Ascending aorta (tissue), 2 donors: ENCODE measurements at places on chromosomes 5 and 9.

DNA sequence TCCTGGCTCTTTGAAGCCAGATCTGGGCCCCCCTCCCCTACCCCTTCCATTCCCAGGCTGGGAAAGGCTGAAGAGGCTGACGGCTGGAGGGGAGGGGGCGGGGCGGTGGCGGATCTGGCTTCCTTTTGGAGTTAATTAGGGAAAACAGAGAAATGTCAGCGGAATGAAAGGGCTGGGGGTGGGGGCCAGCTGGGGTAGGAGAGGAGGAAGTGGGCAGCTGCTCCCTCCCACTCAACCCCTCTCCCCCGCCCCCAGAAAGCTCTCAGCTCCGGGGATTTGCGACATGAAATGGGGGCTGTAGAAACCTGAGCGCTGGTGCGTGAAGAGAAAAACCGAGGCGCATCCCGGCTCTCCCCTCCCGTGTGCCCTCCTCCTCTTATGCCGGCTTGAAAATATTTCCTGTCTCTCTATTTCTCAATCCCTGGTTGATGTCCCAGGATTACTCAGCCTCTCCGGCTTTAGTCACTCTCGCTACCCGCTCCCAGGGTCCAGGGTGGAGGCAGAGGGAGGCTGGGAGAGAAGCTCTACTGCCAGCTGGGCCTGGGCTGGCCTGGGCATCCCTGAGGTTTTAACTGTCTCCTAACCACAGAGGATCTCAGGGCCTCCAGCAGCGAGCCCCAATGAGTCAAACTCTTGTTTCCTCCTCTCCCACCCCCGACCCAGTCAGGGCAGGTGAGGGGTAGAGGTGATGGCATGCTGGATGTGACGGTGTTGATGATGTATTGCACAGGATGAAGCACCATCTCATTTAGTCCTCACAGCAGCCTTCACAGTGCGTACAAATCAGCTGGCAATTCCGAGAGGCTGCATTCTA is 20.1 kb downstream of the PCDHGC5 start:
- no peaks in the 10 kb centered on the region for H3K27me3 ChIP-seq
- H3K4me1 ChIP-seq: peaks cover 24% of the 10 kb centered on the region
- peak overlapping the region; percentile 53 for H3K4me3 ChIP-seq
- peak; percentile 94 for DNase-seq

- no peak overlapping the region for H3K4me3 ChIP-seq
- no peak for DNase-seq
- H3K4me1 ChIP-seq: no peaks in the 10 kb centered on the region
- no peaks in the 10 kb centered on the region for H3K36me3 ChIP-seq
- H3K27me3 ChIP-seq: no peaks in the 10 kb centered on the region
These were observed 720.6 kb downstream of the SEMA5A start for GRCh38 chr5:8825139-8825757.

- no peak for DNase-seq
- H3K27ac ChIP-seq: no peak overlapping the region
- no peaks in the 10 kb centered on the region for H3K36me3 ChIP-seq
- H3K27me3 ChIP-seq: peaks cover 4% of the 10 kb centered on the region
- H3K4me1 ChIP-seq: no peaks in the 10 kb centered on the region
These were observed 51.3 kb downstream of the LMX1B start for GRCh38 chr9:126664900-126665643.

- peaks cover 6% of the 10 kb centered on the region for H3K4me1 ChIP-seq
- H3K36me3 ChIP-seq: peaks cover 34% of the 10 kb centered on the region
- H3K27me3 ChIP-seq: no peaks in the 10 kb centered on the region
- H3K4me3 ChIP-seq: no peak overlapping the region
- peak overlapping the region; percentile 42 for H3K27ac ChIP-seq
- no peak for DNase-seq
These were observed 28.8 kb downstream of the TNIP1 start for GRCh38 chr5:151051931-151052608.

DNA sequence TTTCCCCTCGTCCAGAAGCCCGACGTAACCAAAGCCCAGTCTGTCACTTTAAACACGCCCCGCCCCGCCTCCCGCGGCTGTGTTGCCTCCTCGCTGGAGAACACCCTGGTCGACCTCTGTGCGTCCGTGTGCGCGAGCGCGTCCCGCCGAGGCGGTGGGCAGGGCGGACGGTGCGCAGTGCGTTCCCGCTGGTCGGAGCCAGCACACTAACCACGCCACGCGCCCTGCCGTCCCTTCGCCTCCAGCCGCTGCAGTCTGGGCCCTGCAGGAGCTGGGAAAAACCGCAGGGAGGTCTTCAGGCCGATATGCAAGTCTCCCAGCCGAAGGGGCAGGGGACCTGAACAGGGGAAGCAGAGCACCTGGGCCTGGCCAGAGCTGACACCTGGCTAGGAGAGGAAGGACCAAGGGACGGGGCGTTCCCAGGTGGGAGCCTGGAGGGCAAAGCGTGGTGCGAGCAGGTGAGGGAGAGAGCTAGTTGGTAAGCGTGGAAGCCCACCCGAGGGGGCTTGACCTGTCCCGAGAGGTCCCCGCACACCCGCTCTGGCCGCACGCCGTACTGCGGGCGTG is 1.3 kb upstream of the PHPT1 start:
- H3K4me3 ChIP-seq: peak overlapping the region; percentile 98
- peak overlapping the region; percentile 95 for H3K27ac ChIP-seq
- peak; percentile 94 for DNase-seq

DNA sequence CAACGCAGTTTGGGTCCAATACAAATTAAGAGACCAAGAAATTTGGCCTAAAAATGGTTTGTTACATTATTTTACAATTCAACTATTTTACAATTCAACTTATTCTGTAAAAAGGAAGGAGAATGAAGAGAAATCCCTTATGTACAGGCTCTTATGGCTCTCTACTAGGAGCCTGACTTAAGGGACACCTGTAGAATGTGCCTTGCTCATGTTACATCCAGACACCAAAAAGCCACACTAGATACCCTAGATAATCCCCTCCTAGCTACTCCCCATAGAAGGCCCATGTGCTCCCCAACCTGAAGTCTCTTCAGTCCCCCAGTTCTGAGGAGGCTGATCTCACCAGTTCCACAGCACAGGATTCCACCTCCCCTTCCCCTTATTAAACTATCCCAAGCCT is 14.1 kb upstream of the NNT start:
- no peaks in the 10 kb centered on the region for H3K4me1 ChIP-seq
- H3K4me3 ChIP-seq: no peak overlapping the region
- H3K27me3 ChIP-seq: no peaks in the 10 kb centered on the region
- H3K36me3 ChIP-seq: no peaks in the 10 kb centered on the region

GRCh38 chr5:126927429-126927828 is 102.9 kb downstream of the MARCHF3 start:
- H3K36me3 ChIP-seq: no peaks in the 10 kb centered on the region
- no peak overlapping the region for H3K27ac ChIP-seq
- no peak overlapping the region for H3K4me3 ChIP-seq
- DNase-seq: no peak
- no peaks in the 10 kb centered on the region for H3K27me3 ChIP-seq
